Activated T-cell treated with anti-CD3 and anti-CD28 coated beads for 24 hours (primary cell): ENCODE measurements at places on chromosomes 4 and X.
A peak's percentile ranks its signal among the peaks of the same experiment; 100 is the strongest.

DNA sequence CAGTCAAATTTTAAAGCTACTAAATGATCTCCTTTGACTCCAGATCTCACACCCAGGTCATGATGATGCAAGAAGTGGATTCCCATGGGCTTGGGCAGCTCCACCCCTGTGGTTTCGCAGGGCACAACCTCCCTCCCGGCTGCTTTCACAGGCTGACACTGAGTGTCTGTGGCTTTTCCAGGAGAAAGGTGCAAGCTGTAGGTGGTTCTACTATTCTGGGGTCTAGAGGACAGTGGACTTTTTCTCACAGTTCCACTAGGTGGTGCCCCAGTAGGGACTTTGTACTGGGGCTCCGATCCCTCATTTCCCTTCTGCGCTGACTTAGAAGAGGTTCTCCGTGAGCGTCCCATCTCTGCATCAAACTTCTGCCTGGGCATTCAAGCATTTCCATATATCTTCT lies 845.2 kb downstream of the PCDH18 start:
- DNase-seq = no peak

DNA sequence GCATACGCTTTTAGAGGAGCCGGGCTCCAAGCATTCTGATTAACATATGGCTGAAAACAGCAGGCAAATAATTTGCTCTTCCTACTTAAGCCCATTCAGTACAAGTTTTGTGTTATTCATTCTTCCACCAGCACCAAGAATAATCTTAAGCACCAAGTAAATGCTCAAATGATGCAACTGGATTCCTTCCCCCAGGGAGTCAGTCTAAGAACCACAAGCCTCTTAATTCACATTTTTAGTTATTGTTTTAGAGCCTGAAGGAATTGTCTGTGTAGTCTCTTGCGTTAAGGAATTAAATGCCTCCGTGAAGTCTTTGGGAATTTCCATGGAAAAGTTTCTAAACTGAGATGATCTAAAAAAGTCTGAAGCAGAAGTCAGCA lies 61.5 kb upstream of the MAGEB2 start:
- no peak for DNase-seq

DNA sequence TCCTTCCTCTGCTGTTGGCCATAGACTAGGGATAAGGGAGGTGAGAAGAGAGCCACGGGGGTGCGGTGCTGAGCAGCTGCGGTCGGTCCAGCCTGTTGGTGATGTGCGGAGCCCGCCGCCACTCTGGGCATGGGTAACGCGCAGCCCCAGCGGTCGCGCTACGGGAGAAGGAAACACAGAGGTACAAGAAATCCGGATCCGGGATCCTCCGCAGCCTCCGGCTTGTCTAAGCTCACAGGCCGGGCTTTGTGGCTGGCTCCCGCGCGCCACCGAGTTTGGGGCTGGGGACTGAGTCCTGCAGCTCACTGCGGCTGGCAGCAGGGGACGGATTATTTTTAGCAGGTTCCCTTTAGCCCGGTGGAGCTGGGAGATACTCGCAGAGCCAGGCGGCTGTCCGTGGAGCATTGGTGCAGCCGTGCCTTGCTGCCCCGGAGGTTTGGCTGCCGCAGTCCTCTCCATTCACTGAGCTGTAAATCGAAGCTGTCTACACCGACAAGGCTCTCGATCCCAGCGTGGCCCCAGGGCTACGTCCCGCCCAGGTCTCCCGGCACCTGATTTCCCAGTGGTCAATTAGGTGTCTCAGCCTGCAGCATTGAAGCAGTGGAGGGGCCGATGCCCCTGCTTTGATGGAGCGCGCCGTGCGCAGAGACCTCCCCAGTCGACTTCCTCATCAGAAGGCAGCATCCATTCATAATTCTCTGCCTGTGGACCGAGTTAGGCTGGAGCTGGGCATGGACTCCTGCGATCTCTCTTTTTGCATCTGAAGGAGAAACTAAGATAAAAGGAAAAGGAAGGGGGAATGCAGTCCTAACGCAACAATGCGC lies 81.9 kb upstream of the SCML1 start:
- no peak for DNase-seq

GRCh38 chr4:147019091-147019490 lies 73.4 kb upstream of the TTC29 start:
- DNase-seq = peak; percentile 18

GRCh38 chr4:17260166-17260907 lies 251.6 kb downstream of the QDPR start:
- DNase-seq = no peak

GRCh38 chr4:159433337-159433736 lies 330.5 kb downstream of the RAPGEF2 start:
- DNase-seq = no peak

GRCh38 chr4:88511236-88511635 lies 12.3 kb downstream of the PYURF start:
- DNase-seq = no peak

GRCh38 chr4:41157009-41157408 lies 57.3 kb downstream of the APBB2 start:
- no peak for DNase-seq

- DNase-seq = no peak
Measured at GRCh38 chrX:105865709-105866108, 43.4 kb downstream of the NRK start.

- no peak for DNase-seq
Measured at GRCh38 chrX:13397878-13398818, 78.3 kb upstream of the ATXN3L start.

GRCh38 chr4:108166038-108166437 lies 2.7 kb downstream of the LEF1 start:
- DNase-seq = no peak

DNA sequence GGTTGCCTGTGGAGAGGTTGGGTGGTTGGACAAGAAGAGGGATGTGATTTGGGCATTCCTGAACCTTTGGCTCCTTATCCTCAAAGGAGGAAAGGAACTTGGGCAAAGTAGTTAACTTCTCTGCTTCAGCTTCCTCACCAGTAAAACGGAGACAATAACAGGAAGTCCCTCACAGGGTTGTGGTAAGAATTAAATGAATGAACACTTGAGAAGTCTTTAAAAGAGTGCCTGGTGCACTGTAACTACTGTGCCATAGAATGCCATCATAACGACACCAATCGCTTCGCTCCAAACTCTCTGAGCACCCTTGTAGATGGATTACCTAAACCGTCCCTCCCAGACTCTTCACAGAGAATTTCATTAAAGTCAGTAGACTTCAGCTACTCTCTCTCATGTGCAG lies 10.5 kb downstream of the ZCCHC18 start:
- DNase-seq = no peak
